Transverse colon (tissue), 4 donors: ENCODE measurements at places on chromosomes 12 and 14. TPM values are rescaled to one million over a fixed set of nuclear protein-coding genes. Genes with fewer than 3 reads are reported as not detected.

SCFD1 gene
- 128 TPM for total RNA-seq

DNA sequence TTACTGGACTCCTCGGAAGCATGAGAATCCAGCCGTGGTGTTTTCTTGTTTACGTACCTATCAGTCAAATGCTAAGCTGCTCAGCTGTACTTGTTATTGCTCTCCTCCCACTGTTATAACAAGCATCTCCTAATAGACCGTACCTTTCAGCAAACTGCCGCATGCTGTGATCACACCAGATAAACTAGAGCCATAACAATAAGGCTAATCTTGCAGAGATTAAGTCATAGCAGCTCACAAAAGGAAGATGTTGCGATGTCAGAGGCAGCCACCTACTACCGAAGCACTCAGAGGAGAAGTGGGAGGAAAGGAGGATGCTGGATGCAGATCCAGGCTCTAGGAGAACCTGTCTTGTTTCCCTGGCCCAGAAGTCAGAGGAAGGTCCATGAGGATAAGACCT is 196.0 kb downstream of the GALC start:
- no peaks in the 10 kb centered on the region for H3K27me3 ChIP-seq
- no peaks in the 10 kb centered on the region for H3K4me1 ChIP-seq
- H3K27ac ChIP-seq, result no peak overlapping the region

MORN3 gene
- total RNA-seq, result 0.48 TPM

DNA sequence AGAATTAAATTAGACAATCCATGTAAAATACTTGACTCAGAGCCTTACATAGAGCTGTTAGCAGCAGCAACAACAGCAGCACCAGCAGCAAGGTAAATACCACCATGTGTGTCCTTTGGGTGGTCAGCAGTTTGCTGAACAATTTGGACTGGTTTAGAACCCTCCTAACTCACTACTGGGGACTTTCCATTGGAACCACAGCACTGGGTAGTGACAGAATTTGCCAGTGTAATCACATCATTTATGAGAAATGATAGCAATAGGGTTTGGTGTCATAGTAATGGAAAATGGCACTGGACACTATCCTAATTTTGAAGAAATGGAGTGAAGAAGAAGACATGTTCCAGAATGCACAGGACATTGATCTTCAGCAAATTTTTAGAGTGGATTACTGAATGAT is 392.8 kb downstream of the RAD51B start:
- H3K27me3 ChIP-seq, result no peaks in the 10 kb centered on the region
- no peaks in the 10 kb centered on the region for H3K36me3 ChIP-seq
- H3K4me3 ChIP-seq, result no peak overlapping the region
- no peak for DNase-seq
- no peak overlapping the region for H3K27ac ChIP-seq
- H3K4me1 ChIP-seq, result peaks cover 11% of the 10 kb centered on the region

DNA sequence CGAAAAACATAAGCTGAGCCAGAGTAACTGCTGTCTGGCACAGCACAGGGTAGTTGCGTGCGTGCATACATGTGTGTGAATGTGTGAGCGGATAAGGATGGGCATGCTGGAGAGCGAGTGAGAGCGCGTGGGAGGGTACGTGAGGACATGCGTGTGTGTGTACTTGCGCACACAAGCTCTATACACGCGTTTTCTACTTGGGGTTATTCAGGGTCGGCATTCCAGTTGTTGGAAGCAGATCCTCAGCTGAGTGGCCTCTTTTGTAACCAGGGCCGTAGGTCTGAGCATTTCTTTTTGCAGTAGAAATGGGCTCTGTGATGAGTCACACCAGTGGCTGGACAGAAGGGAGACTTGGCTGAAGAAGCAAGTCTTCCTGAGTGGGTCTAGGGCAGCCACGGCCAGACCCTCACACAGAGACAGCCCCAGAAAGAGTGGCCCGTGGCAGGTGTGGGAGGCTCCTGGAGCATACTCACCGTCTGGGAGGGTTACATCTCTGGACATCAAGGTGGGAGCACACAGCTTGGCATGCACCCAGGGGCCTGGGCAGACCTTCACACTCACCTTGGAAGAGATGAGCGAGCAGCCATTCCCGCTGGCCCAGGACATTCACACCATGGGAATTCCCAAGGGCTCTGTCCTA is 78.0 kb downstream of the LRRC74A start:
- no peaks in the 10 kb centered on the region for H3K36me3 ChIP-seq
- H3K27ac ChIP-seq, result peak overlapping the region; percentile 89
- H3K4me3 ChIP-seq, result no peak overlapping the region
- H3K27me3 ChIP-seq, result no peaks in the 10 kb centered on the region
- DNase-seq, result peak; percentile 32

- no peaks in the 10 kb centered on the region for H3K4me1 ChIP-seq
- H3K4me3 ChIP-seq, result no peak overlapping the region
- no peaks in the 10 kb centered on the region for H3K27me3 ChIP-seq
- no peak overlapping the region for H3K27ac ChIP-seq
- H3K36me3 ChIP-seq, result no peaks in the 10 kb centered on the region
- no peak for DNase-seq
Observed at GRCh38 chr12:96472384-96472783, 17.0 kb upstream of the CFAP54 start.

GRCh38 chr14:102870994-102871831 is 51.2 kb upstream of the AMN start:
- H3K4me3 ChIP-seq, result no peak overlapping the region
- peak overlapping the region; percentile 18 for H3K27ac ChIP-seq
- no peaks in the 10 kb centered on the region for H3K36me3 ChIP-seq

DNA sequence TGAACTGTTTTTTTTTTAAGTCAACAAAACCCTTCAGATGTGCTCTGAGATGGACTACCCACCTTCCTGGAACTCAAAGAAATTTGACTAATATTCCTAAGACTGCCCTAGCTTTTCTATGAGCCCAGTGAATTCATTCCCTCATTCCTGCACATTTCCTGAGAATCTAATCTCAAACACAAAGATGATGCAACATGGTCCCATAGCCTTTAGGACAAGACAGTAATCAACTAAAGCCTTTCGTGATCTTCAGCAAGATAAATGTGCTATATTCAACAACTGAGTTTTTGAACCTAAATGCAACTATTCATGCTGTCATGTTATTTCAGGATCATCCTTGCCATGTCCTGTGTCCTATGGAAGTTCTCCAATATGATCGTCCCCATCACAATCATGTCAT is 5.0 kb downstream of the SETD3 start:
- H3K4me1 ChIP-seq, result peaks cover 28% of the 10 kb centered on the region
- DNase-seq, result no peak

GRCh38 chr12:128940090-128940888 is 87.0 kb downstream of the GLT1D1 start:
- no peak for DNase-seq
- no peaks in the 10 kb centered on the region for H3K4me1 ChIP-seq
- no peak overlapping the region for H3K4me3 ChIP-seq
- no peaks in the 10 kb centered on the region for H3K36me3 ChIP-seq
- no peak overlapping the region for H3K27ac ChIP-seq

DNA sequence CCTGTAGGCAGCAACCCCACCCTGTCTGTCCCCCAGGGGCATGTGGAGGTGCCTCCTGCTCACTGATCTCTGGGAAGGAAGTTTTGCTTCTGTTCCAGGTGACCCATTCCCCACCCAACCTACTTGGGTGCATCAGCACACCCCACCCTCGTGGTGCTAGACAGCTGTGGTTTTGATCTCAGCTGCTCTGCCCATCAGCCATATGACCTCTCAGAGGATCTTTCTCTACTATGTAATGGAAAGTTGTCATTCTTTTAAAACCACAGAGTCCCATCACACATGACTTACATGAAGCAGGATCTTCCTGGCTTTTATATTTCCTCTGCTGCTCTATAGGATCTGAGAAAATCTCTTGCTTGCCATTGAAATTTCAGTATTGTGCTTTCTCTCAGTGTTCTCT is 13.5 kb upstream of the KRT82 start:
- no peak overlapping the region for H3K27ac ChIP-seq
- H3K27me3 ChIP-seq, result no peaks in the 10 kb centered on the region
- no peak overlapping the region for H3K4me3 ChIP-seq
- H3K36me3 ChIP-seq, result no peaks in the 10 kb centered on the region

GRCh38 chr14:53462931-53463778 is 310.0 kb upstream of the DDHD1 start:
- H3K4me3 ChIP-seq, result no peak overlapping the region
- peaks cover 4% of the 10 kb centered on the region for H3K4me1 ChIP-seq
- no peaks in the 10 kb centered on the region for H3K36me3 ChIP-seq
- no peaks in the 10 kb centered on the region for H3K27me3 ChIP-seq
- no peak for DNase-seq

IL22 gene
- total RNA-seq, result not detected

DNA sequence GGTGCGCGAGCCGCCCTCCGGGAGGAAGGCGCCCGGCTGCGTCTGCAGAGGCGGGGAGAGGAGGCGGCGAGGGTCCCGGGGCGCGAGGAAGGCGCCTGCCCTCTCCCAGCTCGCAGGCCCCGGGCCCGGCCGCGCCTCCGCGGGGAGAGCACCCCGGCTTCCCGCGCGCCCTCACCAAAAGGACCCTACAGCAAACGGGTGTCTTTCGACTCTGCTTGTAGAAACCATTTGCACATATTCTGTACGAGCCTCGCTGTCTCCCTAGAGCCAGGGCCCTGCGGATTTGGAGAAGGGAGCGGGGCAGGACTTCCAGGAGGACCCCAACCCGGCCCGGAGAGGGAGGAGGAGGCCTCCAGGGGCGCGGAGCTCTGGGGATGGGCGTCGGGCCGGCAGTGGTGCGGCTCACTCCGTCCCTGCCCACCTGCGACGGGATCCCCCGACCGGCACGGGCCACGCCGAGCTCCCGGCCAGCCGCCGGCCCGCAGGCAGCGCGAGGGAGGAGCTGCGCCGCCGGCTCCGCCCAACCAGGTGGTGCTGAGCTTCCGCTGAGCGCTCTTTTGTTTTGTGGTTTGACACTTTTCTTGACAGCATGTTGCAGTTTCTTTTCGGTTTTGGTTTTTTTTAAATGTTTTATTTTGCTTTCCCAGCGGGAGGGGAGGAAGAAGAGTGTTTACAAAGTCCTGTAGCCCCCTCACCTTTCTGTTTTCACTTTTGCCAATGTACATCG is 103.3 kb upstream of the FKBP4 start:
- H3K27ac ChIP-seq, result peak overlapping the region; percentile 69
- peak; percentile 45 for DNase-seq
- peak overlapping the region; percentile 38 for H3K4me3 ChIP-seq
- H3K4me1 ChIP-seq, result peaks cover 4% of the 10 kb centered on the region

ARHGDIB gene
- 69.5 TPM for total RNA-seq

GRCh38 chr14:100239211-100239839 is 381 bp downstream of the YY1 start:
- H3K4me1 ChIP-seq, result peaks cover 62% of the 10 kb centered on the region
- no peaks in the 10 kb centered on the region for H3K27me3 ChIP-seq
- DNase-seq, result peak; percentile 38
- H3K4me3 ChIP-seq, result peak overlapping the region; percentile 100
- H3K27ac ChIP-seq, result peak overlapping the region; percentile 100

GRCh38 chr14:98385851-98386250 is 886.1 kb downstream of the BCL11B start:
- no peaks in the 10 kb centered on the region for H3K4me1 ChIP-seq
- H3K4me3 ChIP-seq, result no peak overlapping the region
- no peaks in the 10 kb centered on the region for H3K27me3 ChIP-seq
- no peak overlapping the region for H3K27ac ChIP-seq

PZP gene
- total RNA-seq, result not detected

DNA sequence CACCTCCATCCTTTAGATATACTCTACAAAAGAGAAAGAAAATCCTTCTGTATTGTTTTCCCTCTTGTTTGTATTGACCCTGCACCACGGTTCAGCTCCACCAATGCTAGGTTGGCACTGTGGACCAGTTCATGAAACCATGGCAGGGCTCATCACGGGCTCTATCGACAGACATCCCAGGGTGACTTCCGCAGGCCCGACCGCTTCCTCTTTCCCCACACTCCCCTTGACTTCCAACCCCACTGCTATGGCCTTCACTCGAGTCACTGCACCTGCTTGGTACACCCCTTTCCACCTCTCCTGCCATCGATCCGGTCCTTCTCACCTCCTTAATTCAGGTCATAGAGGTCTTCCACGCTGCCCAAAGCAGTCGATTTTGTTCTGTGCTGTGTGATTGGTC is 21.2 kb upstream of the AKAP5 start:
- no peaks in the 10 kb centered on the region for H3K27me3 ChIP-seq
- no peak for DNase-seq
- no peak overlapping the region for H3K27ac ChIP-seq
- peaks cover 13% of the 10 kb centered on the region for H3K4me1 ChIP-seq
- no peak overlapping the region for H3K4me3 ChIP-seq

KERA gene
- total RNA-seq, result not detected

DNA sequence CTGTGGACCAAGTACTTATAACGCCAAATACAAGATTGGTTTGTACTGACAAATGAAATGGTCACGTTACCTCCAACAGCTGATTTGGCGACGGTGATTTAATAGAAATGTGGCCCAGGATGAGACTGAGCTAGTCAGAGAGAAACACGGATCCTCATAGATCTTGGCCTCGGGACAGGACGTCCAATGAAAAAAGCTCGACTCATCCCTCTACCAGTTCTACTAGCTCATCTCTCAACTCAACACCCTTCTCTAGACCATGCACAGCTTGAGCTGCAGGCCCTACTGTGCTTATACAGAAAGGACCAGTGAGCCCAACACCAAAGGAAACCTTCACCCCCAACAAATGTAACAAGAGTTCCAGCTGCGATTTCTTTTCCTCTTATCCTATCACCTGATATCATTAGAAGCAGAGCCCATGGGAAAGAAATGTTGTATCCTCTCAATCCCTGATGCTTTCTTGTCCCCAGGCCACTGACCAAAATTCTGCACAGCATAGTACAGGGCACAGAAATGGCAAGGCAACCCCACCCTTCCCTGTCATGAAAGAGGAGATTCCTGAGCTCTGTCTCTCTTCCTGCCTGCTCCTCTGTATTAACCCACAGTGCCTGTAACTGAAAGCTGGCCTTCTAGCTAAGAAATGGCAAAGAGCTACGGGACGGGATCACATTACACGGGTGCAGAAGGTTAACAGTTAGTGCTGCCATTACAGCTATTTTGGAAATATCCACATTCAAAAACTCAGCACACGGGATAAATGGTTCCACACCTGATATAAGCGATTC is 39.2 kb downstream of the DICER1 start:
- no peak overlapping the region for H3K27ac ChIP-seq
- no peaks in the 10 kb centered on the region for H3K4me1 ChIP-seq
- no peaks in the 10 kb centered on the region for H3K36me3 ChIP-seq
- no peaks in the 10 kb centered on the region for H3K27me3 ChIP-seq
- DNase-seq, result no peak

- no peak overlapping the region for H3K4me3 ChIP-seq
- H3K36me3 ChIP-seq, result no peaks in the 10 kb centered on the region
- no peak overlapping the region for H3K27ac ChIP-seq
- no peaks in the 10 kb centered on the region for H3K27me3 ChIP-seq
Observed at GRCh38 chr12:123938679-123939480, 33.8 kb downstream of the CCDC92 start.
